Activated CD4-positive, alpha-beta T cell treated with anti-CD3 and anti-CD28 coated beads, Interleukin-2, amount 50 U/mL, for 24 hours (primary cell): ENCODE measurements at places on chromosomes 2 and 18.
A peak's percentile ranks its signal among the peaks of the same experiment; 100 is the strongest.

DNA sequence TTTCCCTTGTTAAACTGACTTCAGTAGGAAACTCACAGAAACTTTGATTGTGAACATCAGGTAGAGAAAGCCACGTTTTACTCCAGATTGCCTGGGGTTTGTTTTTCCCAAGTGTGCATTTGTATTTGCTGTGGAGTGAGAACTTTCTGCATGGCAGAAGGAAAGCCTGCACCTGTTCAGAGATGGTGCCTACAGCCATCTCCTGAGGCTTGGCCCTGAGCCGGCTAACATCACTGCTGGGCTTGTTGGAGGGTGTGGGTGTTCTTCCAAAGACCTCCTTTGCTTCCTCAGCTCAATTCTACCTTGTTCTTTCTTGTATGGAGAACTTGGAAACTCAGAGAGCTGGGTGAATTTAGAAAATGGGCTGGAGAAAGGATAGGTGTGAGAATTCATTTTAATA is 16.1 kb downstream of the KCNS3 start:
- no peak for DNase-seq

DNA sequence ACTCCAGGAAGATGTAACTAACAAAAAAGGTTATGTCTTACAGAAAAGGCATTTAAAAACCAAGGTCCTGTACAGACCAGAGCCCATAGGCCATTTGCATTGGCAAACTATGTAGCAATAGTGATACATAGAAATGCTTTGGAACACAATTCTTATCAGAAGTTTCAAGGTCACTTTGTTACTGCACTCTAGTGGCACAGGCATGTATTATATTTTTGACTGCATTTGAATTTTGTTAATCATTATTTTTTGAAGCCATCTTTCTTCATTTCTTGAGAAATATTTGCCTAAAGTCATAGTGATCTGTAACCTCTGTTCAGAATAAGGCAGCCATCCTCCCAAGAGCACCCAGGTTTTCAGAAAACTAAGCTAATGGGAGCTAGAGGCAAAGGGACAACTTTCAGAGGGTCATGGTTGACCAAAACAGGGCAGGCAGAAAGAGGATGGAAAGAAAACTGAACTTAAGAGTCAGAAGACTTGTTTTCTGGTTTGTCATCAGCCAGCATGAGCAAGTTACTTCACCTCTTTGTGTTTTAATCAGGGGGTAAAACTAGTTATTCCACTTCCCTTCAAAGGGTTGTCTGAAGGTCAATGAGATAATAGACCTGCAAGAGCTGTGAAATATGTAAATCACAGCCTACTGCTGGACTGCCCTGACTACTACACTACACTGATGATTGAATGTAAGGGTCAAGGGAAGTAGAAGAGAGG is 41.5 kb downstream of the SLC38A11 start:
- no peak for DNase-seq

DNA sequence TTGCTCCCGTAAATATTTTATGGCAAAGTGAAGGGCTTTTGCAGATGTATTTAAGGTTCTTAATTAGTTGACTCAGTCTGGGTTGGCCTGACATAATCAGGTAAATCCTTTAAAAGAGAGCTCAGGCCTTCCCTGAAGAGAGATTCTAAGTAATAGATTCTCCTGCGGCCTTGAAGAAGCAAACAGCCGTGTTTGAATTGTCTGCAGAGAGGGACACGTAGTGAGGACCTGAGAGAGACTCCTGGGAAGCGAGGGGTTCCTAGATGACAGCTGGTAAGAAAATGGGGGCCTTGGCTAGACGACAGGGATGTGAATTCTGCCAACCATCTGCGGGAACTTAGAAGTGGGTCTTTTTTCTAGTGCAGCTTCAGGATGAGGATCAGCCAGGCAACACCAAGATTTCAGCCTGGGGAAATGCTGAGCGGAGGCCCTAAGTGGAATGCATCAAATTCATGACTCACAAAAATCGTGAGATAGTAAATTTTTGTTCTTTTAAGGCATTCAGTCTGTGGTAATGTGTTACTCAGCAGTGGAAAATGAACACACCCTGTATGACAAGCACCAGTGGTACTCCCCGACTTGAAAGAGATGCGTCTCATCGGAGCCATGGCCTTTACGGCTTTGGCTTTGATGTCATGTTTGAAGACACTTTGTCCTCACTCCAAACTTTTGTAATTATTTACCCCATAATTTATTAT is 62.1 kb upstream of the SMIM21 start:
- no peak for DNase-seq

GRCh38 chr2:55883357-55883756 is 40.2 kb downstream of the EFEMP1 start:
- no peak for DNase-seq

DNA sequence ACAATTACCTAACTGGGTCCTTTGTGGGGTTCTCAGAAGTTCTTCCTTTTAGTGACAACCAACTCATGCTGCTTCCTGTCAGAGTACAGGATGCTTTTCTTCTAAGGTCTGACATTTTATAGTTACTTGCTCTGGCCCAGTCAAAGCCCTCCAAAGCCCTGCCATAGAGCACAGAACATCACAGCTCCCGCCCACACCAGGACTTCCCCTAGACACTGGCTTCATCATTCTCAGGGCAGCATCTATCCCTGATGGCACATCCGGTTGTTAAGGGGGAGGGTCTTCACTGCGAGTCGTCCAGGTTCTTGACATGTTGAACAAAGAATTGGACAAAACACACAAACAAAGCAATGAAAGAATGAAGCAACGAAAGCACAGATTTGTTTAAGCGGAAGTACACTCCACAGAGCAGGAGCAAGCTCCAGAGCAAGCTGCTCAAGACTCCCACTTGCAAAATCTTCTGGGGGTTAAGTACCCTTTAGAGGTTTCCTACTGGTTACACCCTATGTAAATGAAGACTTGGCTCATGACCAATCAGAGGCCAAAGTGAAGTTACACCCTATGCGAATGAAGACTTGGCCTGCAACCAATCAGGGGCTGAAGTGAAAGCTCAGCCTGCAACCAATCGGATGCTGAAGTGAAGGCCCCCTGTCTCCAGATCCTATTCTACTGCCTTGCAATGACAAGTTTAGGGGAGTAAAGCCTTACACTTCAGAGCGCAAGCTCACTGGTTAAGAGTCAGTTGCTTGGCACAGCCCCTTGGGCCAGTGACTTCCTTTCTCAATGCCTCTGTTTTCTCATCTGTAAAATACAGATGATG is 79.0 kb downstream of the HDAC4 start:
- no peak for DNase-seq

DNA sequence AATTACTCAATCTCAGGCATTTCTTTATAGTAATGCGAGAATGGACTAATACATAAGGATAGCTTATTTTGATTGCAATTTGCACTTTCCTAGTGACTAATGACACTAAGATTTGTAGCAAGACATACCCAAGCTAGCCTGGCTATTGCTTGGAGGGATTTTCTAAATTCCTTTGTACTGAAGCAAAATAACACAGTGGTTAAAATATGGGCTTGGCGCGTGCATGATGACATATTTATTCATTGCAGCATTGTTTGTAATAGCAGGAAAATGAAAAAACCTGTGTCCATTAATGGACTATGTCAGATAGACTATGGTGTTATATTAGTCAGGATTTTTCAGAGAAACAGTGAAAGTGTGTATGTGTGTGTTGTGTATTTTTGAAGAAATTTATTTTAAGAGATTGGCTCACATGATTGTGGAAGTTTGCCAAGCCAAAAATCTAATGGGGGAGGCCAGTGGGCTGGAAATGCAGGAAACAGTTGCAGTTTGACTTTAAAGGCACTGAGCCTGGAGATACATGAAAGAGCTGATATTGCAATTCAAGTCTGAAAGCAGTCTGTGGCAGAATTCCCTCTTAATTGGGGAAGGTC is 16.7 kb upstream of the LAPTM4A start:
- DNase-seq: no peak

GRCh38 chr2:231715988-231716616 is 7.8 kb downstream of the PTMA start:
- no peak for DNase-seq

GRCh38 chr2:113240915-113241911 is 37.5 kb downstream of the PAX8 start:
- DNase-seq: peak; percentile 67

DNA sequence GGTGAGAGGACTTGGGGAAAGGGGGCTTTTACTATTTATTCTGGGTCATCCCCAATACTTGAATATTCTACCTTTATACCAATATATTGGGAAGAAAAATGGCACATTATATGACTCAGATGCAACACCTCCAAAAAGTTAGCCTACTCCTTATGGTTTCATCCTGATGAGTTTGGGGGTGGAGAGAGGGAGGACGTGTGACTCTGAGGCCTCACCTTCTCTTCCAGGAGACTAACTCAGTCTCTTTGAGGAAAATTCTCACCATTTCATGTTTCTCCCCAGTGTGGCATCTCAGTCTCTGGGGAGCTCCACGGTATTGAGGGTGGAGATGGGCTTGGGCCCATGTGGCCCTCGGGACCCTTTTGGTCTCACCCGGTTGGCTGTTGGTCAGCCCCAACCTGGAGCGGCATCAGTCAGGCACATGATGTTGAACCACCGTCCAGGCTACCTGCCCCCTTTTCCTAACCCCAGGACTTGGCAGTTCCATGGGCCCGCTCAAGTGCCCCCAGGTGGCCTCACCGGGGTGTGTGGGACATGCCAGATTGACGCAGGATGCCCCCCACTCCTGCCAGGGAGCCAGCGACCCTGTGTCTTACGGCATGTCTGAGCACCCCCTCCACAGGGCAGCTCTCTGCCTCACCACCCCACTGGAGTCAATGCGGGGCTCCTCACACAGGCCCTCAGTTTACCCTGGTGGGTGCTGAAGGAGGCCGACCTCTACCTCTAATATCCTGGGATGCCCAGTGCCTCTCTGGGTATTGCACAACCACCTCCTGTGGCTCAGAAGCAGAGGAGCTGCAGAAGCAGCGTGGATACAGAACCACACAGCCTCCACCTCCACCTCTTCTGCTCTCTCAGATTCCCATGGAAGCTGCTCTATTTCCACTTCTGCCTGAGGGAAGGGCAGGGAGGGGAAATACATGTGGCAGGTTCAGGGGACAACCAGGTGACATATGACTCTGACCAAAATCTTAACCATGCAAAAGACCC is 297.4 kb downstream of the EIPR1 start:
- no peak for DNase-seq

- no peak for DNase-seq
Observed at GRCh38 chr2:225400060-225400511, 576 bp downstream of the NYAP2 start.

DNA sequence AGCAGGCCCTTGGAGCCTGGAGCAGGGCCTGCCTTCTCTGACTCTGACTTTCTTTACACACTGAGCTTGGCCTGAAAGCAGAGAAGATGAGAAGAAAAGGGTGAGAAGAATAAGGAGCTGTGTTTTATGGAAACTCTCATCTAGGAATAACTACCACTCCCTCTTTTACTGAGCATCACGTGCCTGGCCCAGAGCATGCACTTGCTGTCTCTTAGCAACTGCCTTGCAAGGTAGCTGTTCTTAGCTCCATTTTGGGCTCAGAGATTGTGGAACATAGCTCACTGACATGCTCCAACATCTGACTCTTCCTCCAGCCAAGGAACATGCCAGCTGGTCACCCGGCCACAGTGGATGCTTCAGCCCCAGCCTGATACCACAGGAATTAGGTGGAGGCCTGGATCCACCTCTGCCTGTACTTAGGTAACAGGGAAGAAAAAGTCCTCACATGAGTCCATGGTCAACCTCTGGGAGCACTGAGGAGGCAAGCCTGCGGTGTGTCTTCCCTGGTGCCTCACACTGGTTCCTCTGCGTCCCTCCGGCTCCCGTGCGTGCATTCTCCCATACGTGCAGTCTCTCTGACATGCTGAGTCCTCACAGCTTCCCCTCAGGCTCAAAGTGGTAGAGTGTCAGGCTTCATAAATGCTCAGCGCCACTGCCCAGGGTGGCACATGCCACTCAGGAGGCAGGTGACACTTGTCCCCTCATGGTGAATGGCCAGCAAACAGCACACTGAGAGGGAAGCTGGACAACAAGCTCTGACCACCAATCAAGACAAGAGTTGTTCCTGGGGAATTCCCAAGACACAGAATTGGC is 35.7 kb downstream of the AMER3 start:
- no peak for DNase-seq

DNA sequence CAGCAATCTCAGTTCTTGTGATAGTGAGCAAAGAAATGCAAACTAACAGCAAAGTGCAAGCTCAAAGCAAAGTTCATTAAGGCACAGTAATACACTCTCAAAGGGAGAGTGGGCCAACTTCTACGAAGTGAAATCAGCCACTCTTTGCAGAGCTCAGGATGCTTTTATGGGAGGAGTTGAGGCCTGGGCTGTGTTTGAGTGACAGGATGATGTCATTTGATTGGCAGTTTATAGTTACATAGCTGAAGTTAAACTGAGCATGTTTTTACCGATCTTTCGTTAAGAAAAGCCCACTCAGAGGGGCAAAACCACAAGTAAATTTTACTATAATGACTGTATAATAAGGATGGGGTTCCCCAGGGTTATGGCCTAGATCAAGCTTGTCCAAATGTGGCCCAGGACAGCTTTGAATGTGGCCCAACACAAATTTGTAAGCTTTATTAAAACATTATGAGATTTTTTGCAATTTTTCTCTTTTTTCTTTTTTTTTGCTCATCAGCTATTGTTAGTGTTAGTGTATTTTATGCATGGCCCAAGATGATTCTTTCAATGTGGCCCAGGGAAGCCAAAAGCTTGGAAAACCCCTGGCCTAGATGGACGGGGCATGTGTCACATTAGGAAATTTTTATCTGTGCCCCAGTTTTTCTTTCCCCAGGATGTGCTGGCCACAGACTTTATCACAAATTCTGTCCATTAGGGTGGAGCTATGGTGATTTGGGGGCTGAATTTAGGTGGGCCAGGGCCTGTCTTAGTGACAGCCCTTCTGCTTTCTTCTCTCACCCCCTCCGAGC is 8.3 kb upstream of the DNAH7 start:
- no peak for DNase-seq

GRCh38 chr2:50777954-50778353 is 254.0 kb downstream of the NRXN1 start:
- DNase-seq: no peak

DNA sequence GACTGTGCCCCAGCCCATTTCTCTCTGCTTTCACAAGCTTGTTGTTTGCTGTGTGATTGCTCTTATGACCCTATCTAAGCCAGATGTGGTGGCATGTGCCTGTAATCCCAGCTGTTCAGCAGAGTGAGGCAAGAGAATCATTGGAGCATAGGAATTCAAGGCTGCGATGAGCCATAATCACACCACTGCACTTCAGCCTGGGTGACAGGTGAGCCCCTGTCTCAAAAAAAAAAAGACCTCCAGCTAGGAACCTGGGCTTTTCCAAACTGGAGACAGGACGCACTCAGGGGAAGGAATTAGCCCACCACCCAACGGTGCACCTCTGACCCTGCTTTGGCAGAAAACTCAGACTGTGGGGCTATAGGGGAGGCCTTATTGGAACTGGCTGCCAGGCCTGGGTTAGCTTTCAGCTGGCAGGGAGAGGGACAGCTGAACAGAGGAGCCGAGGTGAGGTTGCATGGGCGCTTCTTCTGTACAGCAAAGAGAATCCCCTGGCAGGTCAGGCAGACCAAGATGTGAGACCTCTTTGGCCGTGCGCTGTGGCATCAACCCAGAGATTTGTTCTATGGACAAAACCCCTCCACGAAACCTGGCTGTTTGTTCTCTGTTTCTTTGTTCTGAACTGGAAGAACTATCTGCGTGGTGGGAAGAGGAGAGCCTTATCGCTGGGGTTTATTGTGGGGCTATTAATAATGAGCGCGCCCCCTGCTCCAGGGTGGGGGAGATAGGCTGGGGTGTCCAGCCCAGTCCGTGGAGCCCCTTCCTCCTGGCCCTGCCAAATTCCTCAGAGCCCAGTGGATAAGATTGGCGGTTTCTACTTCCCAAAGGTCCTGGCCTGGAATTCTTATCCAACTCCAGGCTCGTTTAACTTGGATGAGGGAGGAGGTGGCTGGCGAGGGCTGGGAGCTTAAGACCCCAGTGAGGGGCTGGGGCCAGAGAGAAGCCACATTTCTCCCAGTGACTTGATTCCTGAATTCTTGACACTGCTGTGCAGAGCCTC is 38.8 kb upstream of the SMAD7 start:
- no peak for DNase-seq
